ENCODE measurements at places on chromosomes 5 and 9.

GRCh38 chr5:80957031-80957761 is 3.0 kb upstream of the RASGRF2 start:
- no peak for DNase-seq

- DNase-seq = peak; percentile 67
These were observed 1.5 kb downstream of the GGTA1 start for GRCh38 chr9:121498150-121498486.

DNA sequence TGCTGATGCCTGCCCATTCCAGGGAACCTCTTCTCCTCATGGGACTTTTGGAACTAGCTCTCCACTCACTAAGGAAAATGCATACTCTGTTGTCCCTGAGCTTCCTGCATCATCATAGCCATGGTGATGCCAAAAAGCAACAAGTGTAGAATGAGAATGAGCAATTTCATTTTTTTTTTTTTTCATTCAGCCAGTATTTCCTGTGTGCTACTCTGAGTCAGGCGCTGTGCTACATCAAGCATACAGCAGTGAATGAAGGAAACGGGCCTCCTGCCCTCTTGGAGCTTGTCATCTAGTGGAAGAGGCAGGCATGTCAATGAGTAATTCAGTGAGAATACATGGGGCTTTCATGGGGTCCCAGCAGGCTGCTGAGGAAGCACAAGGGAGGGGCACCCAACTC is 483.1 kb downstream of the BNC2 start:
- no peak for DNase-seq

DNA sequence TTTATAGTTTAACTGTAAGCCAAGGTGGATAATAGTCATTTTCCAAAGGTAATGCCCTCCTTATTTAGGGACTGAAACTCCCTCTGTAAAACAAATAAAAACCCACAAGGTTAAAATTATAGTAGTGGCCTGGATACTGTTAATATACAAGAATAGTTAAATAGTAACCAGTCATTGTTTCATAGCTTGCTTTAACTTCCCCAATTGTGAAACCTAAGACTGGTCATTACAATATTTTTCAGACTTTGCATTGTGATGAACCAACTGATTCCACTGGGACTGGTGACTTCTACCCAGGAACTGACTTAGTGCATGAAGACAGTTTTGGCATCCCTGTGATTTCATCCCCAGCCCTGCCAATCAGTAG is 162.6 kb downstream of the SMC2 start:
- no peak for DNase-seq

- no peak for DNase-seq
These were observed 240.6 kb upstream of the MPDZ start for GRCh38 chr9:13520069-13520468.

DNA sequence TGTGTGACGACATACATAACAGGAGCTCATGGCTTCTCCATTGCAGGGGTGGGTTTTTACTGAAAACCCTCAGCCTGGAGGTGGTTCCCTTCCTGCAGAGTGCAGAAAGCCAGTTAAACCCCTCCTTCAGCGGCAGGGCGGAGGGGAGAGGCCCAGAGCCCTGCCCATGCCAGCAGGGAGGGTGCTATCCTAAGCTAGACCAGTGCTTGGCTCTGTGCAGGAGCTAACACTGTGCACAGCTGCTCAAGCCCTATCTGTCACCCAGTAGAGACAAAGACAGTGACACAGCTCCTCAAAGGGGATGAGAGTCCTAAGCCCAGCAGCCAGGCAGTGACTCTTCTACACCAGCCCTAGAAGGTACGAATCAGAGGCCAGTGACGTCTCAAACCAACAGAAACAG is 70.0 kb upstream of the ZSWIM6 start:
- DNase-seq = no peak

DNA sequence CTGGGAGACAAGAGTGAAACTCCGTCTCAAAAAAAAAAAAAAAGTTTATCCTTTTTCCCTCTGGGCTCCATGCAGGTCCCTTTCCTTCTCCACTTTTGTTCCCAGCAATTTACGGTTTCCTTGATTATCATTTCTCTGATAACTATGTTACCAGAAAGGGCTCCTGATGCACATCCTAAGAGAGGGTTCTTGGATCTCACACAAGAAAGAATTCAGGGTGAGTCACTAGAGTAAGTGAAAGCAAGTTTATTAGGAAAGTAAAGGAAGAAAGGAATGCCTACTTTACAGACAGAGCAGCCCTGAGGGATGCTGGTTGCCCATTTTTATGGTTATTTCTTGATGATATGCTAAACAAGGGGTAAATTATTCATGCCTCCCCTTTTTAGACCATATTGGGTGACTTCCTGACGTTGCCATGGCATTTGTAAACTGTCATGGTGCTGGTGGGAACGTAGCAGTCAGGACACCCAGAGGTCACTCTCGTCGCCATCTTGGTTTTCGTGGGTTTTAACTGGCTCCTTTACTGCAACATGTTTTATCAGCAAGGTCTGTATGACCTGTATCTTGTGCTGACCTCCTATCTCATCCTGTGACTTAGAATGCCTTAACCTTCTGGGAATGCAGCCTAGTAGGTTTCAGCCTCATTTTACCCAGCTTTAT is 13.5 kb upstream of the MELK start:
- DNase-seq = no peak

- no peak for DNase-seq
These were observed 307.8 kb downstream of the NR2F1-AS1 start for GRCh38 chr5:93273176-93273575.

- no peak for DNase-seq
These were observed 116.3 kb upstream of the SLC25A48 start for GRCh38 chr5:135718151-135718550.

GRCh38 chr9:70564468-70565335 is 150.2 kb upstream of the KLF9 start:
- DNase-seq = no peak

- DNase-seq = peak; percentile 38
These were observed 45.9 kb upstream of the JAK2 start for GRCh38 chr9:4939118-4939561.

DNA sequence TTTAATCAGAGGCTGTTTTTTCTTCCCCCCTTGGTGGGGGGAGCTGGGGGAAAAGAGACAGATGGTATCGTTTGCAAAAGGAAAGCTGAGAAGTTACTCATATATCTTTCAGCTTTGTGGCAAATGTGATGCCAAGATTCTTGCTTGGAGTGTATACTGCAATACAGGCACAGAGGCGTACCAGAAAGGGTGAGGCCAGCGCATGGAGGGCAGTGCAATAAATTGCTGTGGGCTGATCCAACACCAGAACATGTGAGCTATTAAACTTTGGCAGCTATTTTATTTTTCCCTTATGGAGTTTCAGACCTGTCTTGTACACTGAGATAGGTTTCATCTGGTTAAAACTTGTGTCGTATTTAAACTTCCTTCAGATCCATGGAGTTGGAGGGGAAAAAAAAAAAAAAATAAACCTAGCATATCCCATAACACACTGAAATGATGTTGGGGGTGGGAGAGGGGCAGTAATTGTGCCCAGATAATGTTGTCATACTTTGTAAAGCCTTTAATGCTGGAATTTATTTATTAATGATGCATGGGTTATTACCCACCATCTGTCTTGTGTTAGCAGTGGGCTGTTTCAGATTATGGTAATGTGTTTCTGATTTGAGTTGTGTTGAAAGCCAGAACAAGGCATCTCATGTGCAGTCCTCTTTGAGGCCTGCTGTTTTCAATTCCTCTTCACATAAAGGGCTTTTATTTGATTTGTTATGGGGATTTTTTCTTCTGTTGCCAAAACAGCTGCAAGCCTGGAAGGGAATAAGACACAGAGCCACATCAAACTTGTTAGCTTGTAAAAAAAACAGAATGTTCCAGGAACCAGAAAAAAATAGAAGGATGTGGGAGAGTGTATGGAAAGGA is 891.3 kb downstream of the TLE1 start:
- DNase-seq = no peak

DNA sequence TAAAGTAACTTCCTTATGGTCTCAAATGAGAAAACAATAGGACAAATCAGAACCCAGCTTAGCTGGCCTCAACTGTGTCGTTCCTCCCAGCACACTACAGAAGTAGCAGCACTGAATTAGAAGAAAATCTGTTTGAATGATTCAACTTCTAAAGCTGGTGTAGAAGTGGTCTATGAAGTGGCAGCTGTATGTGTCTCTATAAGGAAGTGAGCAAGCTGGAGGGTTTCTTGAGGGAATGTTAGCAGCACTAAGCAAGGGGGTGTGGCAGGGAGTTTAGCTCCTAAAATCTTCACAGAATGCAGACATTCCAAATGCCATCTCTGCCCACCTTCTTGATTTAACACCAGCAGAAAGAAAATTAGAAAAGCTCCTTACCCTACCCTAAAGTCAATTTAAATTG is 4.1 kb downstream of the KLF9 start:
- DNase-seq = no peak

- DNase-seq = peak; percentile 12
These were observed 87.4 kb upstream of the HSPA9 start for GRCh38 chr5:138662599-138662998.

- no peak for DNase-seq
These were observed 78.1 kb downstream of the PHF2 start for GRCh38 chr9:93654351-93654961.

DNA sequence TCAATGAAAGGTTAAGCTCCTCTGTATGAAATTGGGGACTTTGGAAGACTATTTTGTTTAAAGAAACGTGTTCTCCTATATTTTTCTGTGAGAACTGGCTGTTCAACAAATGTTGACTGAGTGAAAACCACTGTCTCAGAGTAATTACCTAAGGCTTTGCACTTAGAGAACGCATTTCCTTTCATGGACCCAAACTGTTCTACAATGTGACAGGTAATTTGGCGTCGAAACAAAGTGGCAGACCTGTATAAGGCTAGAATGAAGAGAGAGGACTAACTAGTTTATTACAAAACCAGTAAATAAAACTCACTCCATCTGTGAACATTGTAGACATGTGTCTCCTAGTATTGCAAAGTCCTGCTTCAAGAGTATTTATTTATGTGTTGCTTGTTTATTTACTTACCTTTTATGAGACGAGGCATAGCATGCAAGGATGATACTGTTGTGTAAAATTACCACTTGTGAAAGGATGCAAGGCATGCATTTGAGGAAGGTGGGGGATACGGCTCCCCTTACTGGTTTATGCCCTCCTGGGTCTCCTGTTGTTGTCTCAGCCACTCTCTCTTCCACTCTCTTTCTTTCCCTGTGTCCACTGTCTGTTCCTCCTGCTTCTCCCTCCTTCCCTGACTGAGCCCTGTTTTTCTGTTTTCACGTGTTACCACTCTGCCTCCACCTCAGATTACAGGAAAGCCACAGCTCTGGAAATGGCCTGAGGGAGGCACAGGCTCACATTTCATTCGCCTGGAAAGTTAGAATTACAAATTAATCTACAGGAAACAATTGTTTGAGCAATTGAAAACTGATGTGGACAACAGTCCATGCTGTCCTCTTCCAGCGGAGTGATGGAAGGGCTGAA is 444.0 kb upstream of the ZNF608 start:
- no peak for DNase-seq

GRCh38 chr9:131709771-131710431 is 30.0 kb downstream of the RAPGEF1 start:
- DNase-seq = peak; percentile 52

- DNase-seq = no peak
These were observed 32.4 kb downstream of the LHX3 start for GRCh38 chr9:136172412-136173079.

DNA sequence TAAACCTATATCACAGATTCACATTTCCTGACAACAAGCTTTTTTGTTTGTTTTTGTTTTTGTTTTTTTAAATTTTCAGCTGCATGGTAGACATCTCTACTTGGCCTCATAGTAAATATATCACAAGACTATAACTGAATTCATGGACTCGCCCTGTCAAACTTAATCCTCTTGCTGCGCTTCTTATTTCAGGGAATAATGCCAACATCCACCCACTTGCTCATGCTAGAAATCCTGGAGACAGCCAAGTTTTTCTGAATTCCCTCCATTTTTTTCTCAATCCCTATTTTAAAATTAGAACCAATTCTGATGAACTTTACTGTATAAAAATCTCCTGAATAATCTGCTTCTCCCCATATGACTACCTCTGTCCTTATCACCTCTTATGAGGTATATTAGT is 283.6 kb upstream of the RPS23 start:
- DNase-seq = no peak

DNA sequence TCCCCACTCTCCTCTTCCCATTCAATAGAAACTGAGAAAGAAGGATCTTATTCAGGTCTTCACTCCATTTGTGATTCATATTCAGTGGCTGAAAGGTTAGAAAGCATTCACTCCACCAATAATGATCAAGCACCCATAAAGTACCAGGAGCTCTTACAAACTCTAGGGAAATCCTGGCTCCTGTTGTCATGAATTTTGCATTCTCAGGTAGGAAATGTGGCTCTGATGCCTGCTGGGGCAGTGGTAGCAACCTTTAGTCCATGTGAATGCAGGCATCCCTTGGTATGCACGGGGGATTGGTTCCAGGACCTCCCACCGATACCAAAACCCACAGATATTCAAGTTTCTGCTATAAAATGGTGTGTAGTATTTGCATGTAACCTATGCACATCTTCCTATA is 3.6 kb upstream of the RORB start:
- DNase-seq = no peak

GRCh38 chr5:1294835-1295649 is at the start of gene TERT:
Gene TERT, minus strand, starts transcription at chr5:1295068. Its CDS starts 79 bp downstream, at chr5:1294989.
- peak; percentile 83 for DNase-seq

GRCh38 chr5:148913985-148914431 is 87.6 kb downstream of the ADRB2 start:
- DNase-seq = no peak

DNA sequence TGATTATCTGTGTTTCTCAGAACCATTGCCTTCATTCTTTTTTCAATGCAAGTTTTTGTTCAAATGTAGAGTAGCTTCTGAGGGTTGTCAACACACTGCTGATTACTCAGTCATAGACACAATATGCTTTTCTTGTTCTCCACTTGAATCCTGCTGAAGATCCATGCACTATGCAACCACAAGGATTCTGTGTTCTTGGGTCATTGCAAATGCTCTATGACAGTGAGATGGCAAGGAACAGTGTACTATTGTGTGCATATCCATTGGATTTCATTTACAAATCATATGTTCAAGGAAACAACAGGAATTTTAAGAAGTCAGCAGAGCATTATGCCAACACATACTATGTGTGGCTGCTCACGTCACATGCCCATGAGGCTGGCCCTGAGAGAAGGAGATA is 1590.2 kb downstream of the EFNA5 start:
- no peak for DNase-seq

DNA sequence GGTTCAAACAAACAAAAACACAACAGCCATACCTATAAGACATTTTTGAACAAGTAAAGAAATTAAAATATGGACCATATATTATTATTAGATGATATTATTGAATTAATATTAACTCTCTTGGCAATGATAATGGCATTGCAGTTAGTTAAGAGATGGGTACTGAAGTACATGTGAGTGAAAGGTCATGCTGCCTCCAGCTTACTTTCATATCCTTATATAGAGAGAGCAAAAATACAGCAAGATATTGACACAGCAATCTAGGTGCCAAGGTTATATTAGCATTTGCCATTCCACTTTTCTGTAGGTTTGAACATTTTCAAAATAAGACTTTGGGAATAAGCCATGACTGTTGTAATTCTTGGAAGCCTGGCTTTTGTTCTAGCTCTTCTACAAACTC is 6.1 kb downstream of the TNFSF8 start:
- no peak for DNase-seq

GRCh38 chr5:143592648-143593047 is 189.2 kb upstream of the NR3C1 start:
- DNase-seq = no peak

Data from CD4-positive, alpha-beta T cell treated with Interferon alpha-2 for 1 hour (primary cell).